ENCODE measurements at places on chromosomes 7 and 10.

DNA sequence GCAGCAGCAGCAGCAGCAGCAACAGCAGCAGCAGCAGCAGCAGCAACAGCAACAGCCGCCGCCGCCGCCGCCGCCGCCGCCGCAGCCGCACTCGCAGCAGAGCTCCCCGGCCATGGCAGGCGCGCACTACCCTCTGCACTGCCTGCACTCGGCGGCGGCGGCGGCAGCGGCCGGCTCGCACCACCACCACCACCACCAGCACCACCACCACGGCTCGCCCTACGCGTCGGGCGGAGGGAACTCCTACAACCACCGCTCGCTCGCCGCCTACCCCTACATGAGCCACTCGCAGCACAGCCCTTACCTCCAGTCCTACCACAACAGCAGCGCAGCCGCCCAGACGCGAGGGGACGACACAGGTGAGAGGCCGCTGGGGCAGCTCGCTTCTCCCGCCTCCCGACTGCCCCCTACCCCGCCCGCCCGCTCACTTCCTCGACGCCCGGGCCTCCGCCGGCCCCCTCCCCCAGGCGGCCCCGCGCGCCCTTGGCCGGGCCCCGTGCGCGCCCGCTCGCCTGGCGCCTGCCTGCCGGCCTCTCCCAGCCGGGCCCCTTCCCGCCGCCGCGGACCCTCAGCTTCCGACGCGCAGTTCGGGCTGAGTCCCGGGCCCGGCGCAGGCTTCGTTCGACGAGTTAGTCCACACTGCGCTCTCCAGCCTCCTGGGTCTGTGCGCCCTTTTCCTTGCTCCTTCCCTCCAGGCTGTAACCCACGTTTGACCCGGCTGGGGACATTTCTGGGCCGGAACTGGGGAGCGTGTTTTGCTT lies 882 bp downstream of the DLX6 start:
- DNase-seq: no peak

DNA sequence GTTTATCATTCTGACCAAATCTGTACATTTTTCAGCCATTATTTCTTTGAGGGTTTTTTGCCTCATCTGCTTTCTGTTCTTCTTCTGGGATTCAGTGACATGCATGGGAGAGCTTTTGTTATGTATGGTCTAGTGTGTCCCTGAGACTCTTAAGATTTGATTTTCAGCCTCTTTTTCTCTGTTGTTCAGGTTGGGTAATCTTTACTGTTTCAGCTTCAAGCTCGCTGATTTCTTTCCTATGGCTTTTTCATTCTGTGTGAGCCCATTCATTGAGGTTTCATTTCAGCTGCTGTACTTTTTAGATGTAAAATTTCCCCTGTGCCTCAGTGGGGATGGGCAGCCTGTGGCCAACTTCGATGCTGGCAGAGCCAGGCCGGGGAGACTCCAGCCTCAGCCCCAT lies 38.1 kb downstream of the FOXK1 start:
- DNase-seq: no peak

- DNase-seq: no peak
Measured at GRCh38 chr10:4656576-4657194, 169.3 kb upstream of the AKR1E2 start.

DNA sequence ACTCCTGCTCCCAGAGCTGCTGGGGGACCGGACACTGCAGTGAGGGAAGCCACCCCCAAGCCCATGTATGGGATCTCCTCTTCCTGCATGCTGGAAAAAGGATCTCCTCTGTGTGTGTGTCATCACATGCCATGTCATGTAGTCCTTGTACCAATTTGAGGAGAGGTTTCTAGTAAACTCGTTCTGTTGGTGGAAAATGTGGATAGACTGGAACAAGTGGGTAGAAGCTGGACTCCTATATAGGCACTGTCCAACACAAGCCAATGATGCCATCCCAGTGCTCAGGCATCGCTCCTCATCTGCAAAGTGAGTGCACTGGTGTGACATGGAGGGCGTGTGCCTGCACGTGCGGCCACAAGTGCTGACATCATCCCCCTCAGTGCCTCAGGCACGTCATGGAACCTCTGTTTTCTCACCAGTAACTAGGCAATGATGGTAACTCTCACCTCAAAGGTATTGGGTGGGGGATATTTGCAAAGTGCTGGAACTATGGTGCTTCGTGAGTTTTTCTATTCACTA lies 19.3 kb downstream of the MYO1G start:
- no peak for DNase-seq

DNA sequence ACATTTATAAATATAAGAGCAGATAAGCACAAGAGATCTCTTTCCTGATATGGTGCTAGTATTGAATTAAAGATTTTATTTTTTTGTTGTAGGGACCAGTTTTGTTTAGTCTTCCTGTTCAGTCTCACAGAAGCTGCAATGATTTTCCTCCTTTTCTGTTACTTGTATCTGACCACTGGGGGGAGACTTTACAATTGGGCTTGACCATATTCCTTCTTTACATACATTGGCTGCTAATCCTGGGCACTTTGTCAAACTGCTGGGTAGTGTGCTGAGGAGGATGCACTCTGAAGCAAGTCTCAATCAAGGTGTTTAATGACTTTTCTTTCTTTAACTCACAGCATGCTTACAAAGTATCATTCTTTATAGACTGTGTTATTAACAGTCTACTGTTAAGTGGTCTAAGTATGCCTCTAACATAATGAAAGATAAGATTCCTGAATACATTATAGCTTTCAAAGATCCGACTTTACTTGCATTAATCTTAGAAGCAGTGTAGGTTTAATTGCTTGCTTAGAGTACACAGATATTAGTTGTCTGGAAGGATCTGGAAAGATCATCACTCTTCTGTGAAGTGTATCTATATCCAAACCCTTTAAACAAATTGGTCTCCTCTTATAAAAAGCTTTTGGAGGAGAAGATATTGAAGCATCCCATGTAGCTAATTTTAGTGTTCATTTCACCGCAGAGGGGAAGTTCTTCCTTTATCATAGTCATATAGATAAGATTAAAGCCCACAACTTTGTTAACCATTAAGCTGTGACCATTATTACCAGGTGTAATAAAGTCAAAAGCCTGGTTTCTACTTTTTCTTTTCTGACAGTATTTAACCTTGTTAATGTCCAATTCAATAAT lies 3.1 kb downstream of the PALS2 start:
- DNase-seq: no peak

All from urinary bladder (tissue), 4 donors.